Ovary (tissue), 10 donors: ENCODE measurements at places on chromosomes 13 and 19. TPM values are rescaled to one million over a fixed set of nuclear protein-coding genes. Genes with fewer than 3 reads are reported as not detected.

GRCh38 chr13:93430381-93430780, 203.8 kb downstream of the GPC6 start:
- no peak overlapping the region for H3K27ac ChIP-seq
- H3K4me3 ChIP-seq: no peak overlapping the region
- no peaks in the 10 kb centered on the region for H3K4me1 ChIP-seq

- no peaks in the 10 kb centered on the region for H3K36me3 ChIP-seq
- no peaks in the 10 kb centered on the region for H3K4me1 ChIP-seq
- no peak overlapping the region for H3K4me3 ChIP-seq
- no peak overlapping the region for H3K27ac ChIP-seq
- no peak for DNase-seq
Measured at GRCh38 chr13:109172136-109172535, 542.7 kb downstream of the MYO16 start.

- H3K27me3 ChIP-seq: no peaks in the 10 kb centered on the region
- H3K4me1 ChIP-seq: peaks cover 2% of the 10 kb centered on the region
- H3K27ac ChIP-seq: no peak overlapping the region
Measured at GRCh38 chr13:98978280-98978679, 416 bp upstream of the DOCK9 start.

GRCh38 chr13:25112695-25113255, 16.8 kb downstream of the PABPC3 start:
- no peak overlapping the region for H3K27ac ChIP-seq
- no peaks in the 10 kb centered on the region for H3K27me3 ChIP-seq
- no peaks in the 10 kb centered on the region for H3K36me3 ChIP-seq
- H3K4me3 ChIP-seq: no peak overlapping the region
- DNase-seq: no peak

DNA sequence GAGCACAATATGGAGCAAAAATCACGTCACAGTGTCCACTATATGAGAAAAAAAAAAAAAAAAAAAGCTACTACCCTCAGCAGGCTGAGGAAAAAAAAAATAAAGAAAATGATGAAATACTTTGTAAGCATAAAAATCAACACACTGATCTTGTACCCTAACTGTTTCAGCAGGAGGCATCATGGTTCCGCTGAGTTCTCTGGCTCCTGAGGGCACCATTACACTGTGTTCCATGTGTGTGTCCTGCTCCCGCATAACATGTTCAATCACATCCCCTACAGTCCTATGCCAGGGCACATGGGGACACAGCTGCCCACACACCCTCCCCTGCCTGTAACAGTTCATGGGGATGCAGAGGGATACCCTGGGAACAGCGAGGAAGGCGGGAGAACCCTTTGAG, 33.5 kb downstream of the DOCK9 start:
- peaks cover 6% of the 10 kb centered on the region for H3K4me1 ChIP-seq
- H3K27me3 ChIP-seq: no peaks in the 10 kb centered on the region
- no peaks in the 10 kb centered on the region for H3K36me3 ChIP-seq
- no peak overlapping the region for H3K27ac ChIP-seq

DNA sequence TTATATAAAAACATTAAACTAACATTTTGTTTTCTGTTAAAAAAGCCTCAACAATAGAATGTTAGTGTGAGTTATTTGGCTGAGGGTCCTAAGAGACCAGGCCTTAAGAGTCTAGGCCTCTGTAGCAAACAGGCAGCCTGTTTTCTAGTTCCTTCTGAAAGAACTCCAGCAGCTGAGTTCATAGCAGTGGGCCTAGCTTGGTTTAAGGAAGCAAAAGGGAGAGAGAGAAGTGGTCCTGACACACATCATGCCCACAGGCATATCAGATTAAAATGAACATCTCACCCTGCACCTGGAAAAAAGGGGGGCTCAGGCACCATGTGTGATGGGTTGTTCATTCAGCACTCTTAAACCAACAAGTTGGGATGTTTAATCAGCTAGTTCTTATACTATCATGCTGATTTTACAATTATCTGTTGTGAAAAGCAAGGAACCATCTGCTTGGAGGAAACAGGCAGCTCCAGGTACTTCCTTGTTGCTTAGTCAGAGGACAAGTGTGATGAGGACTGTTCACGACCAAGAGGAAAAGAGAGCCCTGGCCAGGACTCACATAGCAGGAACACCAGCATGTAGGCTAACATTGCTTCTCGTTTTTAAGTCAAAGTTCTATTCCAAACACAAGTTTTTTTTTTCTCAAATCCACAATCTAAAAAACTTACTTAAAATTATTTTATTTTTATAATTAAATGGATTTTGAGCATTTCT, 81.3 kb upstream of the FRY start:
- no peak for DNase-seq
- H3K4me1 ChIP-seq: peaks cover 1% of the 10 kb centered on the region
- H3K27me3 ChIP-seq: no peaks in the 10 kb centered on the region
- no peaks in the 10 kb centered on the region for H3K36me3 ChIP-seq
- no peak overlapping the region for H3K27ac ChIP-seq

The OR7G2 gene
- not detected for total RNA-seq

The ZNF554 gene
- 7.6 TPM for total RNA-seq

The DNAAF3 gene
- 2.7 TPM for total RNA-seq
